Inflammatory macrophage (primary cell): ENCODE measurements at places on chromosomes 1 and 21.

DNA sequence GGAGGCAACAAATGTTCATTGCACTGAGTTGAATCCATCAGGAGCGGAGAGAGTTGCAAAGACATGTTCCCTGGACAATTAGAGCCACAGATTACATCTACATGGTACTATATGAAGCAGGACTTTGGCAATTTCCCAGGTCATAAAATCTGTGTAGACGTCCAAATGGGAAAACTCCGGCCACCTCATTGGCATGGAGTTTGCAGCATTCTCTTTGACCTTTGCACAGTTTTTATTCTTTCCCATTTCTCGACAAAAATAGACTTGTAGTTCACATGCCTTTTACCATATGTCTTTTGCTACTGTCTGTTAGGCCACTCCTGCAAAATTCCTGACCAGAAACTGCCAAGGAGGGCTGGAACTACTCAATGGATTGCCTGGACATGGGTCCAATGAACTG, 48.2 kb downstream of the UBE2T start:
- no peak for DNase-seq

GRCh38 chr1:111227434-111227833, at the start of gene CHI3L2:
Gene CHI3L2 (plus strand): TSS chr1:111227713. CDS start chr1:111227730, 17 bp downstream.
- DNase-seq: peak; percentile 51

DNA sequence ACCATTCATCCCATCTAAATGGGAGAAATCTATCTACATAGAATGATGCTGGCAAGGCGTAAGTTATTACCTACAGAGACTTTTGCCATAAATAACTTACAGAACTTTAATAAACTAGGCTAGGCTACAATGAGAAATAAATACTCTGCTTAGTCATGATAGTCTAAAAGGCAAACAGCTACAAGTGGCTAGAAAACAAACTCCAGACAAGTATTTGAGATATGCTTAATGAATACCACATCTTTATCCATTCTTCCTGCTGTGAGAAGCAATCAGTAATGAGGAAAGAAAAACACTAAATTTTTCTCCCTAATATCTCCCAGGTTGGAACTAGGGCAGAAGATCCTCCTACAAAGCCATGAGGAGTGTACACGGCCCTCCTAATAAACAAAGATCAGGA, 187.0 kb upstream of the OLFM3 start:
- no peak for DNase-seq

DNA sequence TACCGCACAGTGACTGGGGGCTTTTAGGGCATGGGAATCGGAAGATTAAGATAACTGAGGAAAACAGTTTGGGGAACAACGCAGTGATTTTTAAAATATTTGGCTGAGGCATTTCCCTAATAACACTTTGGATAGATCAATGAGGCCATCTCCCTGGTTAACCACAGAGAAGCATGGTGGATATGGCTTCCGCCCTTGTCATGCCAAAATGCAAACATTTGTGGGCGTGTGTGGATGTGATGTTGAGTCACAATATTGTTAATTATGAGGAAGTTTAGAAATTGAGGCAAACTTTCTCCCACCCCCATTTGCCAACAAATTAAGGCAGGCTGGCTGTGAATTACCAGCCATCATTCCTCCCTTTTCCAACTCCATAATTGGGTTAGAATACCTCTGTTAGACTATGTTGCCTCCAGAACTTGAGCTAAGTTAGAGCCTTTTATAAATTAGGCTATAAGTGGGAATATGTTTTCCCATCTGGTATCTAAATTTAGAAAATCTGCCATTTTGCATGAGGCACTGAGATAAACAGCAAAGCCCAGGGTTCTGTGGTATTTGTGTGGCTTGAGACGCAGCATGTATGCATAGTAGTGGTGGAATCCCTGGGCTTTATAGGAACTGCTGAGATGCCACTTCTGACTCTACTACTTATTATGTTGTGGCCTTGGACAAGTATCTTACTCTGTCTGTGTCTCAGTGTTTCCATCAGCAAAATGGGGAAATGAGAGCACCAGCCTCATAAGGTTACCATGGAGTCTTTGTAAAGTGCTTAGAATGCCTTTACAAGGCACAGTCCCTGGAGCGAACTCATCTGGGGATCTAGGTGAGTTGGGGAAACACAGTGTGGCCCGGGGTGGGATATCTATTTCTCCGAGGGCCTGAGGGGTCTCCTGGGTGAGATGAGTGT, 154.6 kb downstream of the C1orf94 start:
- DNase-seq: no peak

GRCh38 chr1:36517011-36517771, 34.5 kb upstream of the CSF3R start:
- DNase-seq: peak; percentile 36
